ENCODE measurements at places on chromosomes 16 and 17.

- DNase-seq, result no peak
Measured at GRCh38 chr17:14361470-14361869, 60.6 kb downstream of the HS3ST3B1 start.

GRCh38 chr16:78528265-78528664 lies 428.8 kb downstream of the WWOX start:
- no peak for DNase-seq

DNA sequence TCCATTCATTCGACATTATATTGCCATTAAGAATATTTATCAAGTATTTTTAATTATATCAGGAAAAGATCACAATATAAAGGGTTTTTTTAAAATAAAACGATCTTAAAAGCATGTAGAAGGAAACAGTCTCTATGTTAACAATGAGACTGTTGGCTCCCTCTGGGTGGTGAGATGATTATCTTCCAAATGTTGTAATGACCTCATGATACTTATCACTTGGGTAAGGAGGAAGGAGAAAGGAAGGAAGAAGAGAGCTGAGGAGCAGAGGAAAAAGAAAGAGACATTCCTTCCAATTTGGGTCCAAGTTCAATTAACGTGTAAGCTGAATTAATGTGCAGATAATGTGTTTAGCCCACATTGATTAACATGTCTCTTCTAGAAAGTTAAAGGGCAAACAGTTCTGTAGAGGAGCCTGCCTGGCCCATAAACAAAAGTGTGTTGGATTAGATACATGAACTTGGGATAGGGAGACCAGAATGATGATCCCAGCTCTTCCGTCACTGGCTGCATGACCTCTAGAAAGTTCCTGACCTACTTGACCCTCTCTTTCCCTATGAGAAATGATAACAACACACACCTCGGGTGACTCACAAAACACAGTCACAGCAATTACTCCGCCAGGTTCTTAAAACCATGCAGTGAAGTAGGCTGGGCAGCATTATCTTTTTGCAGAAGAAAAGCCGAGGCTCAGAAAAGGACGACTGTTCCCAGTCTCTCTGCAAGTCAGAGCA lies 32.0 kb downstream of the PIMREG start:
- no peak for DNase-seq

- no peak for DNase-seq
Measured at GRCh38 chr17:72719578-72720493, 372.7 kb downstream of the SLC39A11 start.

DNA sequence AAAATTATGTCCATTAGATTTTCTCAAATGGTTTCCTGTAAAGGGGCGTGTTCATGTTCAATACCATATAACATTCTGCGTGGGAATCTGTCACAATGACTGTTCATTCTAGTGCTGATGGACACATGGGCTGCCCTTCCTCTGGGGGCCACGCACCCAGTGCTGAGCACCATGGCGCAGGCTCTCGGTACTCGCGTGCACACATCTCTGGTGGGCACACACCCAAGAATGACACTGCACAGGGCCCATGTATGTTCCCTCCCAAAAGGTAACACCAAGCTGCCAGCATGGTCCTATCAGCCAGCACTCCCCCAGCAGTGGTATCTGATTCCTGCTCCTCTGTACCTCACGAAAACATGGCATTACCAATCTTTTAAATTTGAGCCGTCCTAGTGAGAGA lies 13.7 kb downstream of the B9D1 start:
- DNase-seq, result peak; percentile 38

- DNase-seq, result no peak
Measured at GRCh38 chr16:1870365-1871082, 1.4 kb downstream of the MEIOB start.

DNA sequence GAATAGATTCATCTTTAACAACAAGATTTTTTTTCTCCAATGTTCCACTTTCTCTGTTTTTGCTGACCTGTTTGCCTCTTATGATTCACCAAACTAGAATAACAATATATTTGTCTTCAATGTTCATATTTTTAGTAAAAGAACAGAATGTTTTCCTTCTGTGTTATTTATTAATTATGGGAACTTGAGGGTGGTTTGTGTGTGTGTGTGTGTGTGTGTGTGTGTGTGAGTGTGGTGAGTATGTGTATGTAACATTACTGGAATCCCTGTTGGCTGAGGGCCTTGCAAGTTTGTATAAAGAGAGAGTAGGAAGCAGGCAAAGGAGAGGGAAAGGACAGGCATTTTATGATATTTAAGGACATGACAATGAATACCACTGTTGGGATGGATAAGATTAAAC lies 13.8 kb downstream of the STXBP4 start:
- DNase-seq, result no peak

GRCh38 chr16:4548124-4548523 lies 8.0 kb upstream of the C16orf96 start:
- no peak for DNase-seq

- DNase-seq, result no peak
Measured at GRCh38 chr17:43945074-43945829, 3.0 kb upstream of the PPY start.

GRCh38 chr17:49277638-49278037 lies 47.1 kb upstream of the PHOSPHO1 start:
- DNase-seq, result no peak

GRCh38 chr16:84018710-84019109 lies 23.9 kb downstream of the SLC38A8 start:
- no peak for DNase-seq

- peak; percentile 69 for DNase-seq
Measured at GRCh38 chr17:82551779-82552457, 32.4 kb downstream of the FOXK2 start.

- DNase-seq, result no peak
Measured at GRCh38 chr16:2765462-2766404, 11.3 kb downstream of the ELOB start.

DNA sequence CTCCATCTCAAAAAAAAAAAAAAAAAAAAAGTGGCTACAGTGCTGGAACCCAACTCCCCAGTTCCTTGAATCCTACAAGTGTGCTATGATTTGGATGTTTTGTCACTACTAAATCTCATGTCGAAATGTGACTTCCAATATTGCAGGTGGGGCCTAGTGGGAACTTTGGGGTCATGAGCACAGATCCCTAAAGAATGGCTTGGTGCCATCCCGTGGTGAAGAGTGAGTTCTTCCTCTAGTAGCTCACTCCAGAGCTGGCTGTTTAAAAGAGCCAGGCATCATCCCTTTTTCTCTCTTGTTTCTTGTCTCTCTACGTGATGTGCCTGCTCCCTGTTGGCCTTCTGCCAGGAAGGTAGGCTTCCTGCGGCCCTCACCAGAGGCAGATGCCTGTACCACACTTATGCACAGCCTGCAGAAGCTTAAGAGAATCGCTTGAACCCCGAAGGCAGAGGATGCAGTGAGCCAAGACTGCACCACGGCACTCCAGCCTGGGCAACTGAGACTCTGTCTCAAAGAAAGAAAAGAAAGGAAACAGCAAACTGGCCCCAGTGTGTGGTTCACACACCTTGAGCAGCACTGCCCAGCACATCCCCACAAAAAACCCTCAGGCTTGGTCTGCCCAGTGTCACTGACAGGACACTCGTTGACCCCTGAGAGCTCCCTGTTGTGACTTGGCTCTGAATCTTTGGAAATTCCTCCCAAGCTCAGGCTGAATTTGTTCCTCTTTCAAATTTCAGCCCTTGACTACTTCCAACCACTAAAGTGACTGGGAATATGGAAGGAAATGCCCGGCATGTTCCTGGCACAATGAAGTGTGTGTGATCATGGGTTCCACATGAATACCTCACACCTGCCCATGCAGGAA lies 3.1 kb downstream of the MT1E start:
- no peak for DNase-seq

DNA sequence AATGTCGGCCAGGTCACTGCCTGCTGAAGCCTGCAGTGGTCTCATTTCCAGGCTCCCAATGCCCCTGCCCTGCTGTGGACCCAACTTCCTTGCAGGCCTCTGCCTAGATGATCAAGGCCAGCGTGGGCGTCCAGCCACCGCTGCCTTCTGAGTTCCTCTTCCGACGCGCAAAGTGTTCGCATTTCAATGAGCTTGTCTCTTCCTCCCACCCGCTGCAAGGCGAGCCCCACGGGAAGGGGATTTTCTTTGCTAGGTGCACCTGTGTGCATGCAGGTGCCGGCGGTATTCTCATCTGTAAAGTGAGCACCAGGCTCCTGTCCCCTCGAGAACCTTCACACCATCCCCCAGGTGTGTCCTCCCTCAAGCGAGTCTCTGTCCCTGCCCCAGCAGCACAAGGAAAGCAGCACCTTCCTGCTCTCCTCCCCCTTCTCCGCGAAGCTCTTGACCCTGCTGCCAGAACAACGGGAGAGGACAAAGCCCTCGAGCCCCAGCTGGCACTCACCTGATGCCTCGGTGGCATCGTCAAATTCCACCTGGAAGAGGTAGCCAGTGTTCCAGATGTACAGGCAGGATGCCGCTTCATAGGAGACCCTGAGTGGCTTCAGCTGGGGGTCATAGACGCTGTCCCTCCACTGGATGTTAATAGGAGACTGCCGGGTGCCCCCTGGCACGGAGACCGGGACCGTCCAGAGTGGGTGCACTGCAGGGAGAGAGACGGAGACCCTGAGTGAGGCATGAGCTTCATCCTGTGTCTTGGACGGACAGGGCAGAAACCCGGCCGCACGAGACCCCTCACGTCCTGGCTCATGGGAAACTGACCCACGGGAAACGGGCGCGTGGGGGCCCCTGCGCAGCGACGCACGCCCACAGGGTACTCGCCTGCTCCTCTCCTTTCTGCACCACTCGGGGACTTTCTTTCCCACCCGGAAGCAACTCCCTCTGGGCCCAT lies 9.8 kb downstream of the CA5A start:
- no peak for DNase-seq

GRCh38 chr17:35486920-35487732 lies 38.6 kb upstream of the SLFN13 start:
- peak; percentile 36 for DNase-seq

DNA sequence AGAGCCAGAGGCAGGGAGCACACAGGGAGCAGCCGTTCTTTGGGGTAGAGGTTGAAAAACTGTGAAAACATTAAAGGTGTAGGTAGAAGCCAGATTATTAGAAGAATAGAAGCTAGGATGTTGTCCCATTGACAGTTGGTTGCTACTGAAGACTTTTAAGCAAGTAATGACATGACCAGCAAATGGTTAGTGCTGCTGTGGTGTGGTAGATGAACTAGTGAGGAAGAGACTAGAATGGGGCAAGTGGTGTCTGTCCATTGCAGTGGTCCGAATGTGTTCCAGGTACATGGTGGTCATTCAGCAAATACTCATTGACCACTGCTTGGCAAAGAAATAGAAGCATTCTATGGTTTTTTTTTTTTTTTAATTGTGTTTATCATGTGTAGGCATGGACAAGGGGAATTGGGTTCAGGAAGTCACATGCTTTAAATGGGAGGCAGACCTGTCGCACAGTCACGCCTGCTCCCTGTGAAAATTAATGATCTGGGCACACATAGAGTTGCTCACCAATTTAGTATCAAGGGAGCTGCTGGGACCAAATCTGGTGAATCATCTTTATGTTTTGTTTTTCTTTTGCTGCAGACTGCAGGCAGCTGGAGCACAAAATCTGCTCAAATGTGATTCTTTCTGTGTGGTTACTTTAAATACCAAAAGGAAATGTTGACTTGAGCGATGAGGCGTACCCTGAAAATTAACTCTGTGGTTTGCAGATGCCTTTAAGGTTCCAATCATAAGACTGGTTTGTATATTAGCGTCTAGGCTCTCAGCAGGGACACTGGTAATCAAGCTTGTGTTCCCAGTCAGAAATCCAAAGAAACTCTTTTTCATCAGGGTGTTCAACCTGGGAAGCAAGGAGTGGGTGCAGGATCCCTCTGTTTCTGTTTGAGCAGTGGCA lies 30.7 kb downstream of the YPEL2 start:
- DNase-seq, result no peak

GRCh38 chr16:11100239-11100750 lies 155.7 kb downstream of the SOCS1 start:
- DNase-seq, result peak; percentile 33

All from breast epithelium (tissue), 4 donors.